Stimulated activated CD8-positive, alpha-beta memory T cell treated with anti-CD3 and anti-CD28 coated beads, Interleukin-4, amount 100 ng/mL, for 4 hours (primary cell): ENCODE measurements at places on chromosomes 16 and 17.

DNA sequence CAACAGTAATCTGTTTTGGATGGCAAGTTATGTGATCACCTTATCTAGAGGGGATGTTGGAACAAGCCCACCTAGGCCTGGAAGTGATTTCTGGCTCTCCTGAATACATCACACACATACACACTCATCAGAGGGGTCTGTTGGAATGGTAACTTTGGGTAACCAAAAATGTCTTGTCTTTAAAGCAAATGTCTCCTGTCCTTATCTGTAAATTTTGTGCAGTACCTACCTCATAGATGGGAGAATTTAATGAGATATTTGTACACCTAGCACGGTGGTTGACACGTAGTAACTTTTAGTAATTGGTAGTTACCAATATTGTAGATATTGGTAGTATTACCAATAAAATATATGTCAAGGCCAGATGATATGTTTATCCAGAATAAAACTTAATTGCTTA, 24.7 kb downstream of the HAPSTR1 start:
- no peak for DNase-seq

GRCh38 chr17:32495359-32496231, 8.8 kb downstream of the CDK5R1 start:
- DNase-seq, result no peak

- DNase-seq, result no peak
Measured at GRCh38 chr17:79747508-79748294, 17.0 kb downstream of the ENPP7 start.

GRCh38 chr17:8119581-8120519, 1.5 kb upstream of the ALOXE3 start:
- DNase-seq, result peak; percentile 77

GRCh38 chr17:66330646-66331037, 28.2 kb downstream of the PRKCA start:
- DNase-seq, result no peak

GRCh38 chr17:31696184-31696602, 162.9 kb downstream of the COPRS start:
- no peak for DNase-seq

DNA sequence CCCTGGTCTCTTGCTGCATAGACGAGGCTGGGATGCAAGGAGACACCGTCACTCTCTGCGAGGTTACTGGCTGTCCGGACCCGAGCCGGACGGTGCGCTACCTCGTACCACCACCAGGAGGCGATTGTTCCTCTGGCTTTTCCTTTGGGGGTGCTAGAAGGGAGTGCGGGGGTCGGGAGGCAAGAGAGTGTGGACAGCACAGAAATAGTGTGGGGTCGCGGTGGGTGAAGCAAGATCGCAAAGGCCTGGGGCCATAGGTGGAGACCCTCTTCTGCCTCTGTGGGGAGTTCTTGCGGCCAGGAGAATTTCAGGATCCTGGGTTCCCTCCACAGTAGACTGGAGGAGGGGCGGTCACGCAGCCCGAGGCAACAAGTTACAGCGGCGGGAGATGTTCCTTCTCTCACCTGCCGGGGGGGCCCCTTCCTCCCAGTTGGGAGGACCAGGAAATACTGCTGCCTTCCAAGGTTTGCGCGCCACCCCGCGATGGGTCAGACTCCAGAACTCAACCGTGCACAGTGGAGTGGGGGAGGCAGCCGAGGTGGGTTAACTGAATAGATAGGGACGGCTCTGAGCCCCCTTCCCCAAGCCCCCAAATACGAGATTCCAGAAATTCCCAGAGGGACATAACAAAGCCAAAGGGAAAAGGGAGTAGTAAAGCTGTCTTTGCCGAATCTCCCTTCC, 6.9 kb downstream of the PHOSPHO1 start:
- DNase-seq, result no peak

DNA sequence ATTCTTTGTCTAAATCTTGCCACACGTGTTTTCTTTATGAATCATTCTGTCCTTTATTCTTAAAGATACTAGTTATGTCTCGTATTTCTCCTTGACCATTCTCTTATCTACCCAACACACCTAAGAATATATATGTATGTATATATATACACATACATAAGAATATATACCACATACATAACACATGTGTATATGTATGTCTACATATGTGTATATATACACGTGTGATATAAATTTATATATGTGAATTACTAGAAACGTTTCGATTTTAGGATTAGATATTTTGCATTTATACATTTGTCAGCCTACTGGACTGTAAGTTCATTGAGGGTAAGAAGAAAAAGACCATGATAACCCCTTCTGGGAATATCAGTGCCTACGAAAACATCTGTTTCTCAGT, 388.6 kb downstream of the GRIN2A start:
- DNase-seq, result no peak

DNA sequence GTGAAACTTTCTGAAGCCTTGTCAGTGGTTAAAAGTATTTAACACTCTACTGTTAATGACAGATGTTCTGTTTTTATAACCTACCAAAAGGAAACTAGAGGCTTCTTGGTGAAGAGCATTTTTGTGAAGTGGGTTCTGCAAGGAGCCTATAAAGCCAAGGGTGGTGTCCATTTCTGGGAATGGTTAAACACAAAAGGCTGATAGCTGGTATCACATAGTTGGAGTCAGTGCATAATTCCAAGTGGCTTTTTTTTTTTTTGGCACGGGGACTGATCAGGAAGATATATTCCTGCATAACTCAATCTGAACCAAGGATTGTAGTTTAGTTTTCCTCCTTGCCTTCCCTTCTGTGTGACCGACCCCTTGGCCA, 27.6 kb upstream of the KPNB1 start:
- DNase-seq, result no peak

GRCh38 chr17:79664930-79665737, 54.3 kb upstream of the RBFOX3 start:
- DNase-seq, result no peak
